ENCODE measurements at places on chromosomes 12 and 14.

DNA sequence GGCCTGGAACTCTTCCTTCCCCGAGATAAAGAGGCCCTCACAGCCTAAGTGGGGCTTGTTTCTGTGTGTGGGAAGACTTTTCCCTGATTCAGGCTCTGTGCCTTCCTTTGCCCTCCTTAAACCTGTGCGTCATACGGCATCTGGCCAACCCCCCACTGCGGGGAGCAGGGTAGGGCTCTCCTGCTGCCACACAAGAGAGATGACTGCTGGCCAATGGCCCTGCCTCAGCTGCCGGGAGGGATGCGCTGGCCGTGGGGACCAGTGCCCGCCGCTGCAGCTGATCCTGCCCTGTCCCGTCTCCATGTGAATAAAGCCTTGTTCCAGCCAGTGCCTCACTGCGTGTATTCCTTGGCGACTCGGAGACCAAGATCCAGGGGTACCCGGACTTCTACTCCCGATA lies 42.5 kb upstream of the BEGAIN start:
- DNase-seq, result no peak

DNA sequence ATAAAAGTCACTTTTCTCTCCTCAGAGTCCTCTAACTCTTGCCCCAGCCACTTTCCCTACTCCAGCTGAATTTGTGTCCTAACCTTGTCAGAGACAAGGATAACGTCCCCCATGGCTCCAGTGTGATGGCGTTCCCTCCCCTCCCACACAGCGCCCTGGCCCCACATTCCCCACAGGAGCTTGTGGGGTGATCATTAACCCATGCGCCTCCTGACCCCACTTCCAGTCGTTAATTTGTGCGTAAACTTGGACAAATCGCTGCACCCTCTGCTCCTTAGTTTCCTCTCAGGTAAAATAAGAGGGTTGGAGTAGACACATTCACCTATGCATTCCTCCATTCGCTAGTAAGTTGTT lies 22.9 kb upstream of the BCDIN3D start:
- DNase-seq, result no peak

DNA sequence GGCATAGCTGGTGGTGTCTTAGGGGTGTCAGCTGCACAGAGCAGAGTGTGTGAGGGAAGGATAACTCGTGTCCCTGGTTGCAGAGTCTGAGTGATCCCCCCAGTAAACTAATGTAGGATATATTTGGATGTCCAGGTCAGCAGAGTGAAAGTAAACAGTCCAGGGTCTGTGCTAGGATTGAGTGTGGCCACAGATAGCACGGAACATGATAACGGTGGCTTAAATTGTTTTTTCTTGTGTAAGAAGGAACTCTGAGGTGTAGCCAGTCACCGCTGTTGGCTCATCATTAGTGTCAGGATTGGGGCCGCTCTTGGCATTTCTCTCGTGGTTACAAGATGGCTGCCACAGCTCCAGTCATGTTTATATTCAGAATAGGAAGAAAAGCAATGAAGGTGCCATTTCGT lies 97.3 kb downstream of the DERA start:
- no peak for DNase-seq

DNA sequence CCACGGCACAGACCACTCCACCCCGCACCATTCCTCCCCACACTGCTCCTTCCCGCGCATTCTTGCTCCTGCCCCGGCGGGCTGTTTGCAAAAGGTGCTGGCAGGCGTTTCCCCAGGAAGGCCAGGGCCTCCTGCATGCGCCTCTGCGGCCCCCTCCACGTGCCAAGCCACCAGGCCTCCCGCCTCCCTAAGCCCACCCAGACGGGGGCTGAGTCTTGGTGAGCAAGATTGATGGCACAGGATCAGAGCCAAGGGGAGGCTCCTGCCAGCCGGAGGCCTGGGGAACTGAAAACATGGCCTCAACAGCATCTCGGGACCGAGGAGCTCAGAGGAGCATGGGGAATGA lies 328.3 kb upstream of the DIO3 start:
- no peak for DNase-seq

- no peak for DNase-seq
These were observed 31.5 kb downstream of the TTC7B start for GRCh38 chr14:90784621-90785270.

- DNase-seq, result no peak
These were observed 7.4 kb upstream of the GCH1 start for GRCh38 chr14:54909817-54910558.

DNA sequence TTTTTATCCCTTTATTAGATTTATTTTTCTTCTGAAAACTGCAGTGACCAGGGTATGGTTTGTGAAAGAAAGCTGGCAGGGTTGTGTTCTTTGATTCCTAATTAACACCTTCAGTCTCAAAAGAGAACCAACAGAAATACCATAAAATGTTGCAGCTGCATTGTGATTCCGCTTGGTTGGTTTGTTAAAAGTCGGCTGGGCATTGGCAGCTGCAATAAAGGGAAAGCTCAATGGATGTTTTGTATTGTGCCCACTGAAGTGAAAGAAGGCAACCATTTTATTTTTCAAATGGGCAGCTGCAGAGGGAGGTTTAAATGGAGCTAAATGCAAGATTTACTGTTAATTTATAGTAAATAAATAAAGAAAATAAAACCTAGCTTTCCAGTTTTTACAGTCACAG lies 16.7 kb downstream of the LGR5 start:
- DNase-seq, result no peak

GRCh38 chr12:118187751-118188435 lies 52.0 kb downstream of the PEBP1 start:
- DNase-seq, result no peak
